Smooth muscle cell of the umbilical artery (primary cell): ENCODE measurements at places on chromosomes 1 and 21. TPM values are rescaled to one million over a fixed set of nuclear protein-coding genes. Genes with fewer than 3 reads are reported as not detected.

CHI3L2 gene
- 0.51 and 0.89 TPM in 2 replicates for total RNA-seq

CCT3 gene
- 501 and 510 TPM in 2 replicates for total RNA-seq

PLA2G2D gene
- total RNA-seq = not detected in 2 replicates

OPRD1 gene
- not detected in 2 replicates for total RNA-seq

KIF17 gene
- 1.2 and 2.2 TPM in 2 replicates for total RNA-seq

BMP8B gene
- total RNA-seq = not detected in 2 replicates

CFHR3 gene
- total RNA-seq = 0.23 TPM in 1 of 2 replicates, not detected in the other

GNAT2 gene
- total RNA-seq = 0.09 TPM in 1 of 2 replicates, not detected in the other

TIAM1 gene
- 3.0 and 14.0 TPM in 2 replicates for total RNA-seq

SLC25A34 gene
- total RNA-seq = 0.30 and 0.69 TPM in 2 replicates

APCS gene
- total RNA-seq = not detected in 2 replicates

LORICRIN gene
- total RNA-seq = not detected in 2 replicates

ARHGEF10L gene
- 15.4 and 22.3 TPM in 2 replicates for total RNA-seq

NLRP3 gene
- 0.78 and 2.4 TPM in 2 replicates for total RNA-seq

HDGF gene
- total RNA-seq = 109 and 191 TPM in 2 replicates

CLDN17 gene
- total RNA-seq = not detected in 2 replicates
